Body of pancreas (tissue), 4 donors: ENCODE measurements at places on chromosomes 6 and 20. TPM values are rescaled to one million over a fixed set of nuclear protein-coding genes. Genes with fewer than 3 reads are reported as not detected.

The SGK2 gene
- 14.3 TPM for total RNA-seq

The ECT2L gene
- not detected for total RNA-seq

The ZNF165 gene
- 2.9 TPM for total RNA-seq

The INSM1 gene
- 4.3 TPM for total RNA-seq

The COL21A1 gene
- total RNA-seq: 4.2 TPM

The SLC16A10 gene
- total RNA-seq: 59.4 TPM

The SNX21 gene
- 46.5 TPM for total RNA-seq

The OPRL1 gene
- 2.6 TPM for total RNA-seq

The CAGE1 gene
- total RNA-seq: 0.26 TPM

DNA sequence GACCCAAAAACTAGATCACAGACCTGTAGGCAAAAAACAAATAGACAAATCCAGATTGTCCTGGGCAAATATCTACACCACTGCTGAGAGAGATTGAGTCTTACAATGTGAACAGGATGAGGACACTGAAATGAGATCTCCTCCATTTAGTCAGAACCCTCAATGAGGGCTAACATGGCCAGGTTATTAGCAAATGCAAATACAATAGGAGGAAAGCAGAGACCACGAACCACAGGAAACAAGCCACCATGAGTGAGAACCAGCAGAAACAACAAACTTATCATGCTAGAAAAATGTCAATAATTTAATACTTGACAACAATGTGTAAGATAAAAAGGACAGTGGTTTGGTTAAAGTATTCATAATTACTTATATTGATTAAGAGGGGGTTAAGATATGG lies 162.8 kb downstream of the SYNE1 start:
- no peak overlapping the region for H3K4me3 ChIP-seq
- no peaks in the 10 kb centered on the region for H3K4me1 ChIP-seq

DNA sequence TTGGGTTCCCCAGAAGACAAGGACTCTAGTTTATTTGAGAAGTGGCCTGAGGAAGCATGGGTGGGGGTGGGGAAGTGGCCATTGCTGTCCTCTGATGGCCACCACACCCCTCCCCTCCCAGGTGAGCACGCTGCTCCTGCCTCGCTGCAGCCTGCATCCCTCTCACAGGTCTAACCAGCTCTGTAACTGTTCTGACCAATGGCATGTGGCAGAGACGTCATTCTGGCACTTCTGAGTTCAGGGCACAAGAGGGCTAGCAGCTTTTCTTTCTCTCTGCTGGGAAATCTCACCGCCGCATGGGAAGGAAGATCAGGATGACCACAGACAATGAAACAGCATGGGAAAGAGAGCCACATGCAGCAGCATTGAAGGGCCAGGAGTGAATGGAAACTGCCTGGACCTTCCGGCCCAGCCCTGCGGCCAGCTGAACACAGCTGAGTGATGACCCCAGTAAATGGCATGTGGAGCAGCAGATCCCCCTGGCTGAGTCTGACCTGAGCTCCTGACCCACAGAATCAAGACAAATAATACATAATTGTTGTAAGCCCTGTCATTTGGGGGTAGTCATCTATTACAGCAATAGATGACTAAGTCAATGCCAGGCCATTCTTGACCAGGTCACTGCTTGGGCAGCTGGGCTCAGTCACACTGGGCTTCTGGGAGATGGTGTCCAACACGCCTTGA lies 179.8 kb downstream of the LINC00237 start:
- H3K4me1 ChIP-seq: no peaks in the 10 kb centered on the region
- no peaks in the 10 kb centered on the region for H3K27me3 ChIP-seq
- no peak overlapping the region for H3K4me3 ChIP-seq
- no peaks in the 10 kb centered on the region for H3K36me3 ChIP-seq
- no peak for DNase-seq
- H3K27ac ChIP-seq: no peak overlapping the region

GRCh38 chr20:7765221-7765620 lies 175.0 kb downstream of the HAO1 start:
- H3K27me3 ChIP-seq: no peaks in the 10 kb centered on the region
- H3K4me3 ChIP-seq: no peak overlapping the region
- H3K4me1 ChIP-seq: no peaks in the 10 kb centered on the region
- no peak for DNase-seq
- H3K27ac ChIP-seq: no peak overlapping the region

- H3K4me1 ChIP-seq: peaks cover 35% of the 10 kb centered on the region
- H3K4me3 ChIP-seq: no peak overlapping the region
- H3K27me3 ChIP-seq: no peaks in the 10 kb centered on the region
- DNase-seq: no peak
Measured at GRCh38 chr6:30775104-30775503, 30.8 kb upstream of the IER3 start.

GRCh38 chr6:11589261-11589660 lies 51.7 kb downstream of the TMEM170B start:
- no peaks in the 10 kb centered on the region for H3K4me1 ChIP-seq
- H3K36me3 ChIP-seq: no peaks in the 10 kb centered on the region
- H3K27ac ChIP-seq: no peak overlapping the region
- no peak overlapping the region for H3K4me3 ChIP-seq
- no peaks in the 10 kb centered on the region for H3K27me3 ChIP-seq

GRCh38 chr6:126891158-126891557 lies 227.3 kb upstream of the RSPO3 start:
- DNase-seq: no peak
- no peaks in the 10 kb centered on the region for H3K36me3 ChIP-seq
- H3K27me3 ChIP-seq: no peaks in the 10 kb centered on the region
- no peak overlapping the region for H3K27ac ChIP-seq

GRCh38 chr20:47672886-47673670 lies 112.2 kb downstream of the SULF2 start:
- H3K27ac ChIP-seq: no peak overlapping the region
- no peak for DNase-seq
- no peaks in the 10 kb centered on the region for H3K36me3 ChIP-seq
- H3K4me3 ChIP-seq: no peak overlapping the region
- H3K4me1 ChIP-seq: no peaks in the 10 kb centered on the region
- H3K27me3 ChIP-seq: no peaks in the 10 kb centered on the region

DNA sequence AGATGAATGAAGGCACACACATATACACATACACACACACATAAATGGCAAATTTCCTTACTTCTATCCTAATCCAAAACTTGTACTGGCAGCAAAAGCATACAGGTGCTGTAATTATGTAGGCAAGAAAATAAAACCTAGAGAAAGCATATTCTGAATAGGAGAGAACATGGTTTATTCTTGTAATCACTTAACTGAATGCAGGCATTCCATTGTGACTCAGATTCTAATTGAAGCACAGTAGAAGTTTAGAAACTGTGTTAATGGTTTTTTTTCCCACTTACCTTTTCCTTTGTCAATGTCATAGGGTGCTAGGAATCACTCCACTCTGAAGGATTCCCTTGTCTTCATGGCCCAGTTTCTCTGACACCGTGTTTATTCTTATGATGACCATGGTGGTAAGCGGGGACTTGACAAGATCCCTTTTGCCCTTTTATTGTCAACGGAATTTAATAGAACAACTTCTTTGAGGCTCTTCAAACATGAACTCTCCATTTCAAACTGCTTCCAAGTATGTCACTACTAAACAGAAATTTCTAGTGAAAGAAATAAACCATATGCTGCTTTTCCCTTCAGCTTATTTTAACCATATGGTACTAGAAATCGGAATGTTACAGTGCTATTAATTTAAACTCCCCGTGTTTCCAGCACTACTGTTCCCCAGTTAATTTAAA lies 164.2 kb downstream of the OGFRL1 start:
- H3K36me3 ChIP-seq: no peaks in the 10 kb centered on the region
- H3K4me3 ChIP-seq: no peak overlapping the region
- H3K4me1 ChIP-seq: no peaks in the 10 kb centered on the region
- no peak for DNase-seq

- H3K27ac ChIP-seq: no peak overlapping the region
- H3K36me3 ChIP-seq: no peaks in the 10 kb centered on the region
- no peak overlapping the region for H3K4me3 ChIP-seq
- no peaks in the 10 kb centered on the region for H3K27me3 ChIP-seq
- no peaks in the 10 kb centered on the region for H3K4me1 ChIP-seq
- DNase-seq: no peak
Measured at GRCh38 chr6:48116699-48117645, 6.0 kb upstream of the PTCHD4 start.

DNA sequence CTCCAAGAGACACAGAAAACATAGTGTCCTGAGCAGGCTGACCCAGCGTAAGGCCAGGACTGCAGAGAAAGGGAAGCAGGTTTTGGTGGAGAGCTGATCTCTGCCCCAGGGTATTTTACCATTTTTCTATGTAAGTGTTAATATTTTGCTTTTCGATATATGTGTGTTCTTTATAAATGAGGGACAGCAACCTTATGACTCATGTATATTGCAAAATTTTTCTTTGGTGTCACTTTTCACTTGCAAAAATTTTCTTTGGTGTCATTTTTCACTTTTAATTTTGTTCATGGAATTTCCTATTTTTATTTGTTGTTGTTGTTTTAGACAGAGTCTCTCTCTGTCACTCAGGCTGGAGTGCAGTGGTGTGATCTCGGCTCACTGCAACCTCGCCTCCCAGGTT lies 34.6 kb upstream of the PXDC1 start:
- H3K4me3 ChIP-seq: no peak overlapping the region
- no peak for DNase-seq
- H3K36me3 ChIP-seq: no peaks in the 10 kb centered on the region
- no peaks in the 10 kb centered on the region for H3K27me3 ChIP-seq
- H3K4me1 ChIP-seq: no peaks in the 10 kb centered on the region
- no peak overlapping the region for H3K27ac ChIP-seq

DNA sequence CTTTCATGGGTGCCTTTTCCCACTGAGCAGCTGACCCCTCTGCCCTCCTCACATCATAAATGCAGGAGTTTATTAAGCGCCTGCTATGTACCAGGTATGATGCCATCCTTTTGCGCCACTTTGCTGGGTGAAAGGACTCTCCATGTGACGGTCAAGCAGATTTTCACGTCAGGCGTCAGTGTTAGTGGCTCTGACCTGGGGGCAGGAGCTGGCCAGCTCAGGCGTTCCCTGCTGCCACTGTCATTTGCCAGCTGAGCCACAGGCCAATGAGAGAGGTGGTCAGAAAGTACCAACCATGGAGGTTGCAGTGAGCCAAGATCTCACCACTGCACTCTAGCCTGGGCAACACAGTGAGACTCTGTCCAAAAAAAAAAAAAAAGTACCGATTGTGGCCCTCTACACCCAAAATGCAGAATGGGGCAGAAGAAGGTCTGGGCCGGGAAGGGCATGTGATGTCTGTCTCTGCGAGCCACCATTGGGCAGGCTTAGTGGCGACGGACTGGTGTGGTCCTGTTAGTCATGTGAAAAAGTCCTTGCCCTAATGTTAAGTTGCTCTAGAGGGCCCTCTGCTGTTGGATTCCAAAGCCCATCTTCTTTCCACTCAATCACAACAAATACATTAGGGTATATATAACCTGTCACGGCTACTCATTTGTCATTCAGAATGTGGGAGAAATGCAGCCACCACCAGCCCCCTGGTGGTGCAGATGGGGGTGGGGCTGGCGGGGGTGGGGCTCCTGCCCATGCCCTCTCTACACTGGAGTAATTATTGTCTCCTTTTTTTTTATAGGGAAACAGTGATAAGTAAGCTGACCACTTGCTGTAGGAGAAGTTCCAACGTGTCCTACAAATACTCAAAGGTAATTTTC lies 18.4 kb upstream of the SLC22A1 start:
- H3K4me3 ChIP-seq: no peak overlapping the region
- no peaks in the 10 kb centered on the region for H3K27me3 ChIP-seq
- no peaks in the 10 kb centered on the region for H3K4me1 ChIP-seq

- no peaks in the 10 kb centered on the region for H3K27me3 ChIP-seq
- peaks cover 12% of the 10 kb centered on the region for H3K4me1 ChIP-seq
- no peak overlapping the region for H3K27ac ChIP-seq
- no peaks in the 10 kb centered on the region for H3K36me3 ChIP-seq
- no peak overlapping the region for H3K4me3 ChIP-seq
Measured at GRCh38 chr6:30152016-30152673, 8.9 kb downstream of the TRIM10 start.

DNA sequence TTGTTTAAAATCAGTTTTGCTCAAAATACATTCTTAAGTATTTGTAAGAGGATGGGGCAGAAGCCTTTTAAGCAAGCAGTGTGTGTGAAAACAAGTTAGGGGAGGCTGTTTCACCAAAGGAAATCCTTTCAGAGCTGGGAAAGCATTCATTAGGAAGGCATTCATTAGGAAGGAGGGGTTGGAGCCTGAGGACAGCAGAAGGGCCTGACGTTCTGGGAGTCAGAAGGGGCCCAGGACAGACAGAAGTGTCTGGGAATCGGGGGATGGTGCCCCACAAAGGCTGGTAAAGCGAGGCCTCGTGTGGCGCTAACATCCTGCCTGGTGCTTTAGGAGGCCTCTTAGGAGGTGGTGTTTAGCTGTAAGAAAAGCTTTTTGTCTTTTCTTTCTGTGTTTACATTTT lies 80.6 kb upstream of the NXT1 start:
- H3K27ac ChIP-seq: no peak overlapping the region
- H3K4me3 ChIP-seq: no peak overlapping the region
- H3K27me3 ChIP-seq: no peaks in the 10 kb centered on the region
- DNase-seq: no peak

- H3K27ac ChIP-seq: no peak overlapping the region
- H3K27me3 ChIP-seq: no peaks in the 10 kb centered on the region
- DNase-seq: no peak
- H3K36me3 ChIP-seq: peaks cover 5% of the 10 kb centered on the region
- H3K4me3 ChIP-seq: no peak overlapping the region
- peaks cover 5% of the 10 kb centered on the region for H3K4me1 ChIP-seq
Measured at GRCh38 chr20:50077818-50078601, 34.9 kb downstream of the UBE2V1 start.

DNA sequence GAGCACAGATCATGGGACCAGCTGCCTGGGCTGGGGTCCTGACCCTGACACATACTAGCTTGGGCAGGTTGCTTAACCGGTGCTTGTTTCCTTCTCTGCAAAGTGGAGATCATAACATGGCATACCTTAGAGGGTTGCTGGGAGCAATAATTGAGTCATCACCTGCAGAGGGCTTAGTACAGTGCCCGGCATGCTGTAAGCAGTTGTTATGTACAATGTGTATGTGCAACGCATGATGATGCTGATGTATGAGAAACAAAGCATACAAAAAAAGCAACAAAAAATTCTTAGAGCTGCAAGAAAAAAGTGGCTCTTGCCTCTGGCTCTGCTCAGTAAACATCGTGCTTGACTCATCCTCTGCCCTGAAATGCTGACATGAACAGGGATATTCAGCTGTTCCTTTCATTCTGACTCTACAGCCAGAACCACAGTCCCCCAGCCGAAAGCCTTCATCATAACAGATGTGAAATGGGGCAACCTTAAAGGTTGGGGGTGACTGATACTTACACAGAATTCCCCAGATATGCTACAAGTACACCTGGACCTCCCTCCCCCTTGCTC lies 91.7 kb downstream of the CLIC5 start:
- DNase-seq: no peak
- H3K4me1 ChIP-seq: no peaks in the 10 kb centered on the region
- H3K27me3 ChIP-seq: no peaks in the 10 kb centered on the region
